ENCODE measurements at places on chromosomes 7 and 10.

- no peak for DNase-seq
These were observed 22.3 kb downstream of the MCM10 start for GRCh38 chr10:13183625-13184024.

DNA sequence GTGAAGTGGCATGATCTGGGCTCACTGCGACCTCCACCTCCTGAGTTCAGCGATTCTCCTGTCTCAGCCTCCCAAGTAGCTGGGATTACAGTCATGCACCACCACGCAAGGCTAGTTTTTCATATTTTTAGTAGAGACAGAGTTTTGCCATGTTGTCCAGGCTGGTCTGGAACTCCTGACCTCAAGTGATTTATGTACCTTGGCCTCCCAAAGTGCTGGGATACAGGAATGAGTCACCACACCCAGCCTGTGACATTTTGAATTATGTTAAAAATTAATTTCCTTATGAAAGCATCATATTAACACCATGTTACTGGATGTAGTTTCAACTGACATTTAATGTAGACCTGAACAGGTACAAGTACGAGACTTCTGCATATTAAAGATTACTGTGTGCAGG lies 24.3 kb downstream of the ABCB4 start:
- no peak for DNase-seq

DNA sequence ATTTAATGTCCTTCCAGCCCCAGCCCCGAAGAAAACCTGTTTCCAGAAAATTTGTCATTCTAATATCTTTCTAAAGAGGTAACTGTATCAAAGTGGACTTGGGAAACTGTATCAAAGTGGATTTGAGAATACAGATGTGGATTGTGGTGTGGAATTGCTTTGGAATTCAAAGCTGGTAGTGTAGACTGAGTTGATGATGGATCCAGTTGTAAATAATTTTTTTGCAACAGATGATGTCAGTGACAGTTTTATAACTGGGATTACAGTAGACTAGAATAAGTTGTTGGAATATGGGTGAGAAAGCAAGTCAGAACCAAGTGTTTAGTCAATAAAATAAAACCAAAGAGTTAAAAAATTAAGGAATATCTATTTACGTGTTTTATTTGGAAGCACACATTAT lies 202.1 kb downstream of the LRMDA start:
- DNase-seq: no peak

DNA sequence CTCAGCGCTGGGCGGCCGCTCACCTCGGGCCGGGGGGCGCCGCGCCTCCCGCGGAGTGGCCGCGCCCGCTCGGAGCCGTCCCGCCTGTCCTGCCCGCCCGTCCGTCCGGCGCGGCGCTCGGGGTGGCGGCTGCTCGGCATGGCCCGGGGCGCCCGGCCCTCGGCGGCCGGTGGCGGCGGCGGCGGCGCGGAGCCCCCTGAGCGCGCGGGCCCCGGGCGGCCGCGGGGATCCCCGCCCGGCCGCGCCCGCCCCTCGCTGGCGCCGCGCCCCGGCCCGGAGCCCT lies 338 bp downstream of the SDK1 start:
- DNase-seq: no peak

DNA sequence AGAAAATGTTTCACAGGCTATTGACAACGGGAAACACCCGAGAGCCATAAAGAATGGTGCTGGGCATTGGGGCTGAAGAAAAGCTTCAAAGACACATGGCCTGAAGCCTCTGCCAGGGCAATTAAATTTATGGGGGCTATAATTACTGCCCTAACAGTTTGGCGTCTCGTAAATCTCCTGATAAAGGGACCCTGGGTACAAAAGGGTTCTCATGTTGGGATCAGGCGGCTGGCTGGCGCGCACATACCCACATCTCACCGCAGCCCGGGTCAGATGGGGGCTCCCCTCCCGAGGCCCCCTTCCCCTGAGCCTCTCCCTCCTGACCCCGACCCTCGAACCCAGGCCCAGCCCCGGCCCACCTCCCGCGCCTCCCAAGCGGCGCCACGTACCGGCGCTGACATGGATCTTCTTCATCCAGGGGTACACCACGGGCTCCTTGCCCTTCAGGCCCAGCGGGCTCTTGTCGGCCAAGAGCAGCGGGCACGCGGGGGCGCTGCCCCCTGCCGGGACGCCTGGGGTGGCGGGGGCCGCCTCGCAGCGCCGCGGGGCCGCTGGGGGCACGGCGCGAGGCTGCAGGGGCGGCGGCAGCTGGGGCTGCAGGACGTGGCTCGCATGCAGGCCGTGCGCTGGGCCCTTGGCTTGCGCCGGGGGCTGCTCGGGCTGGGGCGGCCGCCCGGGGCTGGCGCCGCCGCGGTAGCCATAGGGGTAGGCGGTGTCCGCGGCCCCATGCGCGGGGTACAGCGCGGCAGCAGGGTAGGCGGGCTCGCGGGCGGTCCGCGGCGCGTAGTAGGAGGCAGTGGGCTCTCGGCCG lies 623 bp downstream of the HOXA4 start:
- DNase-seq: peak; percentile 67

DNA sequence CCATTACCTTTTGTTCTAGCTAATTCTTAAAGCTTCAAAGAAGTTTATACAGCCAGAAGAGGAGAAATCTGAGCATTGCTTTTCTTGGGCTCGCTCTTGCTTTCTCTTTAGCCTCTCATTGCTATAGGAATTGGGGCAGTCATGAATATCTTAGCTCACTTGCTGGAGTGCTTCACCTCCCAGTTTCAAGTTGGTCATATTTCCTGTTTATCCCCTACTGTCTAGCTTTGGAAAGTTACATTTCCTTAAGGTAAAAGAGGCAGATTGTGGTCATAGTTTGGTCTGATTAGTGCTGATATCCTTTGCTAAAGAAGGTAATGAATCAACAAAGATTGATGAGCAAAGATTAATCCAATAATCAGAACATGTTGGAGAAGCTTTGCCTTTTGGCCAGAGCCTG lies 77.7 kb upstream of the GLI3 start:
- no peak for DNase-seq

DNA sequence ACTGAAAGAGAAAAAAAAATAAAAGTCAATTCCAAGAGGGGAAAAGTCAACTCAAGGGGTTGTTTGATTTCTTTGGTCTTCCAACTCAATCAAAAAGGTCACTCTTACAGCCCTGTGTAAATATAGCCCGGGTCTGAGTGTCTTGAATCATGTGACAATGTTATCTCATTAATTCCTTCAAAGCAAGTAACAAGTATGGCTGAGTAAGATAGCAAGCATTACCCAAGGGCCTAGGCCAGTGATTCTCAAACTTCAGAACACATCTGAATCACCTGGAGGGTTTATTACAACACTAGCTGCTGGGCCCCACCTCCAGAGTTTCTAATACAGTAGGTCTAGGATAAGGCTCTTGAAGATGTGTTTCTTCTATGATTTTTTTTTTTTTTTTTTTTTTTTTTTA lies 125.0 kb downstream of the PRLHR start:
- DNase-seq: no peak

DNA sequence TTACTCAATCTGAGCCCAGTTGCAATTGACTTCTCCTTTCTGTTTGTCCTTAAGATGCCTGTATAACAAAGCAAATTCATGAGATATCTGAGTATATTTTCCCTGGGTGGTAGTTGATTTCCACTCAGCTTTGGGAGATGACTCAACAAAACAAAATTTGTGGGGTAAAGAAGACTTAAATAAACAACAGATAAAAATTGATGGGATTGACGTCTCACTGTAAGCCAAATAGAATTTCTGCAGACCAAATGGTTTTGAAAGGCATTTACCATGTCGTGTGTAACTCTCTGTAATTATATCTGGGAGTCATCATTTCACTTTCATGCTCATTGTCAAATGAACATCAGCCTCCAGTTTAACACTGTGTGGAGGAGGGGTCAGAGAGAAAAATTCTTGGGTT lies 255.4 kb upstream of the MYO3A start:
- no peak for DNase-seq

- DNase-seq: peak; percentile 80
These were observed 16.7 kb upstream of the GAD2 start for GRCh38 chr10:26199841-26200240.

DNA sequence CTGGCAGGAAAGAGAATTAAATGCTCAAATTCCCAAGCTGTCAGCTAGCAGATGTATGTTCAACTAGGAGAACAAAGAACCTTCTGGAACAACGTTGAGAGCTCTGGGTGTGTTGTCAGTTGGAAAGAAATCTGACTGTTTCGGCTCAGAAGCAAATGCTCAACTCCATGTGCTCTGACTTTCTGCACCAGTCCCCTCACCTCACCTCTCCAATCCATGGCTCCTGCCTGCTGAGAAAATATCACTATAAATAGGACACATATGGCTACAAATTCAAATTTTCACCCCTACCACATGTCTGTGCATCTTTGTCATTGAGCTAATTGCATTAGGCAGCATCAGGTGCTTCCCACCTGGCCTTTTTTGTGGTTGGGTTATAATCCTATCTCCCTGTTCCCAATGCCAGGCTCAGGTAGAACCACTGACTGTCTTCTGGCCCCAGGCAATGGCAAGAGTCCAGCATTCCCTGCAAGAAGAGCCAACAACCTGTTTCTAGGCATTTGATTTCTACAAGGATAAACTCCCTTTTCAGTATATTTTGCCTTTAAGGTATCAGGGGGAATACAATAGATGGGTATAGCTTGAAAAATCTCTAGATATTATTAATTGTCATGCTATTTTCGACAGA lies 142.6 kb upstream of the LSM8 start:
- DNase-seq: peak; percentile 71

DNA sequence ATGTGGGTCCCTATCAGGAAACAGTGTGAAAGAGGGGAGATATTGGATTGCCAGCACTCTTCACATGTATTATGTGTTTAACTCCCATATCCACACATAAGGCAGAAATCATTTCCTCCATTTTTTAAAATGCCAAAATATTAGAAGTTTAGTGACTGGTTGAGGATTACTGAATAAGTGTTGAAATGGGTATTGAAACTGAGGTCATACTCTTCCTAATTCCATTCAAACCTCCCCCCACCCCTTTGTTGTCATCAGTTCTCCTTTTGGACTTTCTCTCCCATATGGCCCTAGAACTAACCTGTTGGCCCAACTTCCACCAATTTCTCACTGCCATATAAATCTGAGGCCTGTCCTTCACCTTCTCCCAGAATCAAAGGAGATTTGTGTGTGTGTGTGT lies 81.6 kb downstream of the EVX1 start:
- DNase-seq: no peak

GRCh38 chr10:126902157-126902556 lies 3.1 kb upstream of the DOCK1 start:
- peak; percentile 76 for DNase-seq

- DNase-seq: no peak
These were observed at the start of gene BMPR1A for GRCh38 chr10:86756511-86757112. BMPR1A (plus strand) TSS chr10:86756619; CDS start chr10:86876019, 119,400 bp downstream.

DNA sequence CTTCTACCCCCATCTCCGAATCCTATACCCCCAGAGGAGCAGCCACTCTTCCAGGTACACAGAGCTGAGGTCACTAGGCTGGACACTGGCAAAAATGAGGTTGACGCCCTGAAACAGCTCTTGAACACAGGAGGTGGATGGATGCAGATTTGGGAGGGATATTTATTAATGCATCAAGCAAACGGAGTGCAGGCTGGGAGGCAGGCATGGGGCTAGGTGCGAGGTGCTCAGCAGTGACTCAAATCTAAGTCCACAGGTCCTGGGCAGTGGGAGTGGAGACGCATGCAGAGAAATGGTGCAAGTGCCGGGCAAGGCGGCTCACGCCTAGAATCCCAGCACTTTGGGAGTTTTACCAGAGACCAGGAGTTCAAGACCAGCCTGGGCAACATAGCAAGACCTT lies 11.0 kb downstream of the GUSB start:
- DNase-seq: no peak

GRCh38 chr7:131844369-131844768 lies 287.9 kb upstream of the PODXL start:
- DNase-seq: no peak

GRCh38 chr10:87079106-87079836 lies 15.4 kb downstream of the GLUD1 start:
- no peak for DNase-seq

DNA sequence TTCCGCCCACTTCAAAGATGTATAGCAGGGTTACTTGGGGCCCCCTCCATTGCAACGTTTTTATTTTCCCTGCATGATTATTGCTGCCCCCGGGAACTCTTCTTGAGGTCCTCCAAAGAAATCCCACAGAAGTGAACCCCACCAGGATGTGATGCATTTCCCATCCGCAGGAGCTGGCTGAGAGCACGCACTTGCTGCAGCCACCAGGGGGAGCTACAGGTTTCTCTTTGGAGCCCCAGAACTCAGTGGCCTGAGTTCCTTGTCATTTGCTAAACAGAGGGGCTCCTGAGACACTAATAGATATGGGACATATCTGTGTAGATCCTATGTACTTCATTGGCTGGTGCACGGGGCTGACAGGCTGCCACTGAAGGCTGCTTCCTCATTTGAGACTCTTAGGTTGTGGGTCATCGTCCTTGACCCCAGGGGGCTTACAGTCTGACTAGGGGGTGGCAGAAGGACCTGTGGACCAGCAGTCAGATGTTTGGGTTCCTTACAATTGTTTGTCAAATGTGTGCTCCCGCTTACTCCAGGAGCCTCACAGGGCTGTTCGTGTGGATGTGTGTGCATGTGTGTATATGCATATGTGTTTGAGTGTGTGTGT lies 52.3 kb upstream of the ENO4 start:
- peak; percentile 87 for DNase-seq

DNA sequence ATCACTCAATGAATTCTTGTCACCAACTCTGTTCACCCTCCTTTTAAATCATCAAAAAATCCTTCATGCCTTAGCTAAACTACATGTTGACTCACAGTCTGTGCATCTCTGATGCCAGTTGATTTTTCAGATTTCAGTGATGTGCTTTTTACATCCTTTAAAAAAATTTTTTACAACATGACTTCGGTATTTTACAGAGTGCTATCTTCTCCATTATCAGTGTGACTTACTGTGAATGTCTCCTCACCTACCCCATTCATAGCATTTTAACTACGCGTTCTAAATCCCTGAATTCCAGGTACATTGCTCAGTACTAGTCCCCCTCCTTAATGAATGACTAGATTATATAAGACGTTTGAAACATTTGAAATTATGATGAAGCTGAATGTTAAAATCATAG lies 98.7 kb downstream of the DNAH11 start:
- DNase-seq: no peak

DNA sequence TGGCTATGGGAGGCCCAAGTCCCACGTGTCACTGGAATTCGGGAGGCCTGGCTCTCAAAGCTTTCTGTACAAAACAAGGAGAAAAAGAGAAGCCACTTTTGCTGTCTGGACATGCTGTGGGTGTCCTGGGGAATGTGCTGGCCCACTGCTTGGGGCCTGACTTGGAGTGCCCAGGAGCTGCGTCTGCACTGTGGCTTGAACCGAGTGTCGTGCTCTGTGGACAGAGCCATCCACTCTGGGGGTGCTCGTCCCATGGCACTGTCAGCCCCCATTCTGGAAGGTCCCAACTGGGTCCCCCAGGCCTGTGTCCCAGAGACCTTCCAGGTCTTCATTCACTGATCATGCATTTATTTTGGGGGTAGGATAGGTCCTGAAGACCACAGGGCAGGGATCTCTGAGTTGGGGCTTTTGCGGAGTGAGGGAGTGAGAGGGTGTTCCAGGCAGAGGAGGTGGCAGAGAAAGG lies 138.0 kb downstream of the LHPP start:
- no peak for DNase-seq

GRCh38 chr7:102272075-102272916 lies 14.4 kb upstream of the SH2B2 start:
- DNase-seq: peak; percentile 85

GRCh38 chr7:142884286-142884640 lies 1.3 kb downstream of the TRPV6 start:
- DNase-seq: no peak
